Esophagus mucosa (tissue), 1 donor: ENCODE measurements at places on chromosomes 5 and 9. TPM values are rescaled to one million over a fixed set of nuclear protein-coding genes. Genes with fewer than 3 reads are reported as not detected.

GRCh38 chr5:32044434-32044833 is 129.7 kb downstream of the GOLPH3 start:
- no peak for ATAC-seq

DNA sequence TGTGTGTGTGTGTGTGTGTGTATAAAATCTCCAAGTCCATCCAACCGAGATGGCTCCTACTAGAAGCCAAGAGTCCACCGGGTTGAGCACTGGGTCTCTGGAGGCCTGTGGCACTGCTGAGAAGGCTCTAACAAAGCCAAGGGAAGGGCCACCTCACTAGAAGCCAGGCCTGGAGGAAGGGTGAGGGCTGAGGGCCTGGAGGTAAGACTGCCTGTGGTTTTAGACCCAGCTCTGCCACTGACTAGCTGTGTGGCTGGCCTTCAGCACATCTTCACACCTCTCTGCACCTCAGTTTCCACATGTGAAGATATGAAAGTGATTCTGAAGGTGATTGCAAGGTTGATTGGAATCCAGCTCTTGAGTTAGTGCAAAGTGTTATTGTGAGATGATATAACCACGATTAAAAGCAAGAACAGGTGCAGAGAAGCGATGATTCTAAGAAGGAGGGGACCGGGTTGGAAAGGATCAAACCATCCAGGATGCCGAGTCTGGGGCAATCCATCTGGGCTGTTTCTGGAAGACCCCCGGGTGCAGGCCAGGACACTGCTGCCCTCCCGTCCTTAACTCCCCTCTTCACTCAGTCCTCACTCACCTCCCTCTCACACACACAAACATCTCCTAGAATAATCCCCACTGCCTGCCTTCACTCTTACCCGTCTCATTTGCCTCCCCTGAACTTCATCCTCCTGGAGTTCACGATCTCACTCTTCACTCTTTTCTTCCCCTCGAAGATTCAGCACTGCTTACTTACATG is 2.3 kb downstream of the IL4 start:
- no peak for ATAC-seq

DNA sequence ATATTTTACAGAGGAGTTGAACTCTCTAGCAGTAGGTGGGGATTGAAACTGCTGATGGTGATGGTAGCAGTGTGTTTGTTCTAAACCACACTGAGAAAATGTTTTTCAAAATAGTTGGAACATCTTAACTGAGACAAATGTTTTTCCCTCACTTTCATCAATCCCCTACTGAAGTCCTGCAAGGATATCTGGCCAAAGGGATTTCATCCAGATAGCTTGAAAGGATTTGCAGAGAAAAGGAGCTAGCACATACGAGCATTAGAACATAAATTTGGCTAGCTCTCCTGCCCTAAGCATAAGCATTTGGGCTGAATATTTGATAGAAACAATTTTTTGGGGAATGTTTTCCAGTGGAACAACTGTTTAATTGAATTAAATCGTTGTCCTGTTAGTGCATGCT is 153.9 kb downstream of the CDH9 start:
- no peak for ATAC-seq

DNA sequence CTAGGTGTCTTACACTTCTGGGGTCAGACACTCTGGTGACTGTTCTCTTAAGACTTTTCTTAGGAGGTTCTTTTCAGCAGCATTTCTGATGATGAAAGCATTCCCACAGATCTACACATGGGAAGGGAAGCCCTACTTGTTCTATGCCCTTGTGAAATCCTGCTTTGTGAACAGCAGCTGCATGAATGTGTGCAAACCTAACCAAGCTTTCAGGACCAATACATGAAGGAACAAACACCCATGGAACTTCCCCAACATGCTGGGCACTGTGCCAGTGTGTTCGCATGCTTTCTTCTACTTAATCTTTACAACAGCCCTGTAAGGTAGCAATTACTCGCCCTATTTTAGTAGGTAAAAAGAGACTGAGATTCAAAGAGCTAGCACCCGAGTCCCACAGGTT is 439.9 kb upstream of the KLF4 start:
- peak; percentile 67 for ATAC-seq

GRCh38 chr9:134305533-134305932 is 20.7 kb upstream of the RXRA start:
- no peak for ATAC-seq

GRCh38 chr5:2169850-2170760 is 287.4 kb upstream of the IRX4 start:
- no peak for ATAC-seq

The KCNV2 gene
- total RNA-seq = not detected

The FSTL4 gene
- total RNA-seq = 2.8 TPM

DNA sequence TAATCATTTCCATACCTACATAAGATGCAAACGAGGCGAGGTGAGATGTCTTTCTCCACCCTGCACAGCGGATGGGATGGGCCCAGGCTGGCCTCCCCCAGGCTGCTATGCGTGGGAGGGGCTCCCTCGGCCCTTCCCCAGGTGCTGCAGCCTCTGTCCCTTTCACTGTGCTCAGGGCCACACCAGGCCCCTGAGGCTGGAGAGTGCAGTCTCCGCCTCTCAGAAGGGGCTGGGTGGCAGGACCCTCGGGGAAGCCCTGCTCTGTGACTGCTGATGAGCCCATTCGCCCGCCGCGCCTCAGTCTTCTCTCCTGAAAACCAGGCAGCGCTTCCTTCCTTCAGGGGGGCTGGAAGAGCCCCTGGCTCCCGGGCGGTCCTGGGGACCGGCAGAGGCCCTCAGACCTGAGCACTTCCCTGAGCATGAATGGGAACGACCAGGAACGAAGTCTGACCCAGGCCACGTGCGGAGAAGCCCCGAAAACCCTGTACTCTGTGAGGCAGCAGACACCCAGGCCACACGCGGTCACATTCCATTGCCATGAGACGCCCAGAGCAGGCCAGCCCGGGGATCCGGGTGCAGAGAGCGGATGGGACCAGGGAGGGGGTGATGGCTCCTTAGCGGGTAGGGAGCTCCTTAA is 21.9 kb upstream of the NOTCH1 start:
- ATAC-seq = peak; percentile 69

- ATAC-seq = no peak
Measured at GRCh38 chr9:73180403-73180802, 28.7 kb downstream of the ANXA1 start.

The ZDHHC11 gene
- total RNA-seq = 11.2 TPM

DNA sequence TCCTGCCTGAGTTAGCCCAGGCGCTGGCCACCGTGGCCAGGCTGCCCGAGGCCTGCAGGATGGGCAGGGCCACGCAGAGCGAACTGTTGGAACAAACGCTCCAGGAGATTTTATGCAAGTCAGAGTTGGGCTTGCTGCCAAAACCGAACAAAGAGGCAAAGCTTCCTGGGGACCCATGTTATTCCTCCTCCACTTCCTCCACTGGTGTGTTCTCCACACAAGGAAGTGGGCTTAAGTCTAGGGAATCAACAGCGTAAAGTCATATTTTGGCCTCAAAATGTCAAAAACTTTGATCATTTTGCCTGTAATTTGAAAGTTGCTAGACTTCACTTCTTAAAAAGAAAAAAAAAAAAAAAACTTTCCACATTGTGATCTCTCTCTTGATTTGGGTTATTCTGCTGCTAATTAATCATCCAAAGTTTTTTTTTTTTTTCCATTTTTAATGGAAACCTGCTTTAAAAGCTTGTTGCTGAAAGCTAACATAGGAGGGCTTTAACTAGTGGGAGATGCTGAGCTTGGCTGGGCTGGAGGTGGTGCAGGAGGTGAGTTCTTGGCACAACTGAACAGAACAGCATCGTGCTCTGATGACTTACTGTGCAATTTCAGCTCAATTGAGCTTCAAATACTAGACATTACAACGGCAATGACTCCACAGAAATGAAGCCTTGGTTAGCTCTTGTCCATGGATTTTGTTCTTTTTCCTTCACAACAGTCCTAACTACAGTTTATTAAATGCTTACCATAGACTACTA is 73.0 kb downstream of the PTPDC1 start:
- ATAC-seq = peak; percentile 64

The EQTN gene
- total RNA-seq = not detected

DNA sequence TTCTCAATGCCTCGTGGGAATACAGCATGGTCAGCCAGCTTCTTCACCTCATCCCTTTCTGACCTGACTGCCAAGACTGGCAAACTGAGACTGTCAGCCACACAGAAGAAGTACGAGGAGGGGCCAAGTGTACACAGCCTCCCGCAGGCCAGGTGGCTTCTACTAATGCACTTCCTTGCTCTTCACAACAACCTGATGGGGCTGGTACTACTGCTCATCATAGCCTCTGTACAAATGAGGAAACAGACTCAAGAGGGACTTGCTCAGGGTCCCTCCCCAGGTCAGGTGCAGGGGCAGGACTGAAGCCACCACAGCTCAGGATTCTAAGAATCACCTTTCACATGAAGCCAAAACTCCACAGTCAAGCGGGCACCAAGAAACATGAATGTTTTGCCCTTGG is 21.3 kb downstream of the NIPAL4 start:
- ATAC-seq = peak; percentile 47

The HCN1 gene
- total RNA-seq = not detected

The ATP6V1G1 gene
- total RNA-seq = 92.4 TPM

- no peak for ATAC-seq
Measured at GRCh38 chr5:94969174-94969573, 315.7 kb downstream of the MCTP1 start.

- peak; percentile 23 for ATAC-seq
Measured at GRCh38 chr5:4513381-4513780, 626.7 kb upstream of the ADAMTS16 start.
